Bronchial smooth muscle cell (primary cell): ENCODE measurements at places on chromosomes 11 and 22. TPM values are rescaled to one million over a fixed set of nuclear protein-coding genes. Genes with fewer than 3 reads are reported as not detected.

OR2AG2 gene
- 0.16 TPM in 1 of 2 replicates, not detected in the other for total RNA-seq

MAML2 gene
- total RNA-seq = 4.1 and 8.0 TPM in 2 replicates

TMPRSS6 gene
- total RNA-seq = not detected in 2 replicates

PRDM10 gene
- 2.8 and 3.1 TPM in 2 replicates for total RNA-seq

MCM5 gene
- 11.4 and 13.4 TPM in 2 replicates for total RNA-seq

HIC2 gene
- 2.8 and 3.3 TPM in 2 replicates for total RNA-seq

CATSPERZ gene
- total RNA-seq = 0.43 and 0.95 TPM in 2 replicates

METTL15 gene
- total RNA-seq = 11.8 and 17.3 TPM in 2 replicates

MYOD1 gene
- not detected in 2 replicates for total RNA-seq

APOL4 gene
- 0.95 and 8.7 TPM in 2 replicates for total RNA-seq

APOBEC3G gene
- total RNA-seq = 11.7 and 21.6 TPM in 2 replicates

ACTN3 gene
- 0.17 and 0.32 TPM in 2 replicates for total RNA-seq

NXPE4 gene
- not detected in 2 replicates for total RNA-seq

GRAP2 gene
- total RNA-seq = 0.09 TPM in 1 of 2 replicates, not detected in the other

ZNF74 gene
- 12.0 and 13.2 TPM in 2 replicates for total RNA-seq

CDHR5 gene
- total RNA-seq = not detected in 2 replicates

RTN4R gene
- 0.32 TPM in 1 of 2 replicates, not detected in the other for total RNA-seq

FGF4 gene
- total RNA-seq = not detected in 2 replicates

KRTAP5-10 gene
- total RNA-seq = 0.09 TPM in 1 of 2 replicates, not detected in the other

MYO18B gene
- total RNA-seq = under 0.01 TPM in 1 of 2 replicates, not detected in the other

SLC22A8 gene
- total RNA-seq = under 0.01 TPM in 1 of 2 replicates, not detected in the other

ABCG4 gene
- total RNA-seq = 0.09 and 0.16 TPM in 2 replicates

OR5A1 gene
- total RNA-seq = not detected in 2 replicates

SYT13 gene
- total RNA-seq = not detected in 2 replicates

CECR2 gene
- total RNA-seq = not detected in 2 replicates

SHANK2 gene
- 0.32 and 0.43 TPM in 2 replicates for total RNA-seq

RAB38 gene
- 0.60 and 1.1 TPM in 2 replicates for total RNA-seq

SLC1A2 gene
- 2.7 and 7.5 TPM in 2 replicates for total RNA-seq

OR10G6 gene
- not detected in 2 replicates for total RNA-seq

ACR gene
- total RNA-seq = not detected in 2 replicates

APOA5 gene
- total RNA-seq = under 0.01 TPM in 1 of 2 replicates, not detected in the other

UPB1 gene
- total RNA-seq = not detected in 2 replicates

IFITM5 gene
- total RNA-seq = not detected in 2 replicates

THRSP gene
- total RNA-seq = 0.09 TPM in 1 of 2 replicates, not detected in the other

SCGB1D2 gene
- not detected in 2 replicates for total RNA-seq

OR10W1 gene
- under 0.01 TPM in 1 of 2 replicates, not detected in the other for total RNA-seq

CCDC87 gene
- total RNA-seq = 0.26 and 0.32 TPM in 2 replicates

TSPO gene
- 101 and 271 TPM in 2 replicates for total RNA-seq

TEX54 gene
- not detected in 2 replicates for total RNA-seq
